ENCODE measurements at places on chromosomes 16 and 17. TPM values are rescaled to one million over a fixed set of nuclear protein-coding genes. Genes with fewer than 3 reads are reported as not detected.

GP1BA gene
- not detected for total RNA-seq

DNA sequence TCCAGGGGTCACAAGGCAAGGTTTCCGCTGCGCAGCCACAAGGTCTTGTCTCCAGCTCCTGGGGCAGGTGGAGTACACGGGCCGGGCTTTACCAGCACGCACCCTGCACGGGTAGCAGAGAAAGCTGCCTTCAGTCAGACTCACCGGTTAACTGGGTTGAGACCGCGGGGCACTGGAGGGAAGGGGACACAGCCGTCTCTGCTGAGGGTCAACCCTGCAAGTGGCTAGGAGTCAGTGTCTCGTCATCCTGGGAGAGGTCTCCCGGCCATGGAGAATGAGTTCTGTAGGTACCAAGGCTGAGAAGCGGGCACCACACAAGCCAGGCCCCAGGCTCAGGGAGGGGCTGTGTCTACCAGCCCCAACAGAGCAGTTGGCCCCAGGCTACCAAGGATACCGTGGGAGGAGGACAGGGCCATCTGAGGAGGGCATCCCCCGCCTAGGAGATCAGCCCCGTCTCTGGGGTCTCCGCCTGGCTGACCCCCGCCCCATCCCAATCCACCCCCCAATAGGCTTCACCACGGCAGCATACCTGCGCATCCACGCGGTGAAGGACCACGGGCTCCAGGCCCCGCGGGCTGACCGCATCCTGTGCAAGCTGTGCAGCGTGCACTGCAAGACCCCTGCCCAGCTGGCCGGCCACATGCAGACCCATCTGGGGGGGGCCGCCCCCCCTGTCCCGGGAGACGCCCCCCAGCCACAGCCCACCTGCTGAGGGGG lies 2.8 kb upstream of the PRRT2 start:
- no peak for DNase-seq

LGALS9B gene
- not detected for total RNA-seq

GRCh38 chr16:29676989-29677785 lies 1.8 kb upstream of the QPRT start:
- DNase-seq, result no peak

- peak; percentile 91 for DNase-seq
Observed at GRCh38 chr17:45385331-45385997, 47.2 kb downstream of the ARHGAP27 start.

PMFBP1 gene
- 0.48 TPM for total RNA-seq

SOCS7 gene
- 6.4 TPM for total RNA-seq

DNA sequence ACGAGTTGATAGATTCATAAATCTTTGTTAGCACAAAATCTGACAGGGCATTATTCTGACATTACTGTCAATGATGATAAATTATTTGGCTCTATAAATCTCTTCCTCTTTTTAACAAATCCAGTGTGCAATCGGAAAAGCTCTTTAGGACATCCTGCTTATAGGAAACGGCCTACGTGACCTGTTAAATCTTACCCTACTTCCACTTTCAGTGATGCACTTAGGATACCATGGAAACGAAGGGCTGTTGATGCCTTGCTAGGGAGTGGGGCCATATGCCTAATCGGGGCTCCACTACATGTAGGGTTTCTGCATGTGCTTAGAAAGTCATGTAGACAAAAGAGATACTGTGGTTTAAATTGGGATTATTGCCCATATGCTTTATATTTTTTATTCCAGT lies 27.2 kb downstream of the ZNF594 start:
- no peak for DNase-seq

DNA sequence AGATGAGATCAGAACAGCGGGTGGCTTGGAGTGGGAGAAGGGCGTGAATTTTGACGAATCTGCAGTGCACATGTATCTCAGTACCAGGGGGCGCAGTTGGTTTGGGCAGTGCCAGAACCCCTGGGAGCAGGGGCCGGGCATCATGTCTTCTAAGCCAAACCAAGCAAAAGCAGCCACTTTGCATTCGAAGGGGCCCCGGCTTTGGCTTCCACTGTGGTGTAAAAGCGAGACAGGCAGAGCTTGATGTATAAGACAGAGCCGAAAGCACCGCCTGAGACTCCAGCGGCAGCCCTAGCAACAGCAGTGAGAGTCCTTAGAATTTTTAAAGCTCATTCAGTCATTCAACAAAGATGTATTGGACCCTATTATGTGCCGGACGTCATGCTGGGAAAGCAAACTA lies 3.8 kb upstream of the XYLT1 start:
- DNase-seq, result no peak

DNA sequence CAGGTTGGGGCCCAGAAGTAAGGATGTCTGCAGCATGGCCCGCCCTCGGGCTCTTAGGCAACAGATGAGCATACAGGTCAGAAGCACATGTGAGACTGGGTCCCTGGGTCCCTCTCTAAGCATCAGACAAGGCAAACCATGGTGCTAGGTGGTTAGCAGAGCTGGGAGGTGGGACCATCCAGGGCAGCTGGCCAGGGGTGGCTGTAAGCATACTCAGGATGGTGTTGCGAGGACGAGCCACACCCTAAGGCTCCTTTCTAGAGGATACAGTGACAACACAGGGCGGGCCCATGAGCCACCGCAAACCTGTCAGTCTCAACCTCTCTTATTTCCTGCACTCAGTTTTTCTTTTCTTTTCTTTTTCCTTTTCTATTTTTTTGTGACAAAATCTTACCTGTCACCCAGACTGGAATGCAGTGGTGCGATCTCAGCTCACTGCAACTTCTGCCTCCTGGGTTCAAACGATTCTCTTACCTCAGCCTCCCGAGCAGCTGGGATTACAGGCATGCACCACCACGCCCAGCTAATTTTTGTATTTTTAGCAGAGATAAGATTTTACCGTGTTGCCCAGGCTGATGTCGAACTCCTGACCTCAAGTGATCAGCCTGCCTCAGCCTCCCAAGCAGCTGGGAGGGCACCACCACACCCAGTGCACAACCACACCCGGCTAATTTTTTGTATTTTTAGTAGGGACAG lies 3.6 kb downstream of the FA2H start:
- no peak for DNase-seq

GRCh38 chr16:86882586-86883280 lies 304.4 kb downstream of the FOXL1 start:
- no peak for DNase-seq

GRCh38 chr16:9826656-9827055 lies 355.6 kb downstream of the GRIN2A start:
- no peak for DNase-seq

DNA sequence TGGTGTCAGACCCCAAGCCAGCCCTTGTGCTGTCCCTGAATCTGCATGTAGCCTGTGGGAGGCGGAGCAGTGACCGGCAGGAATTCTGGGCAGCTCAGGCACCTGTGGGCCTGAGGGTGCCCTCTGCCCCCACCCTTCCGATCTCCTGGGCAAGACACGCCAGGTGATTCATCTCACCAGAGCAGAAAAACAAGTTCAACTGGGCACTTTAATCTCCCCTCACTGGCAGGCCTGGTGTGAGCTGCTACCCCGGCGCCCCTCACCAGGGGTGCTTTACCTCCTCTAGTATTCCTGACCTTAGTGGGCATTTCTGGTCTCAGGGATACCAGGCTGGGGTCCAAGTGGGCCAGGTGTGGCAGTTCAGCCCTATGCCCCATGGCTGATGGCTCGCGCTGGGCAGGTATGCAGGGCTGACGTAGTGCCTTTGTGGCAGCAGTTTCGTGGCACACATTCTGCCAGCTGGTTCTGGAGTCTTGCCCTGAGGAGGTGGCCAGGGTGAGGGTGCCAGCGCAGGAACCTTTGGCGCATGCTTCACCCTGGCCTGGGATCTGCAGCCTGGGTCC lies 6.0 kb downstream of the ERBB2 start:
- peak; percentile 95 for DNase-seq

GRCh38 chr16:80948886-80949493 lies 57.7 kb downstream of the CMC2 start:
- DNase-seq, result no peak

DNA sequence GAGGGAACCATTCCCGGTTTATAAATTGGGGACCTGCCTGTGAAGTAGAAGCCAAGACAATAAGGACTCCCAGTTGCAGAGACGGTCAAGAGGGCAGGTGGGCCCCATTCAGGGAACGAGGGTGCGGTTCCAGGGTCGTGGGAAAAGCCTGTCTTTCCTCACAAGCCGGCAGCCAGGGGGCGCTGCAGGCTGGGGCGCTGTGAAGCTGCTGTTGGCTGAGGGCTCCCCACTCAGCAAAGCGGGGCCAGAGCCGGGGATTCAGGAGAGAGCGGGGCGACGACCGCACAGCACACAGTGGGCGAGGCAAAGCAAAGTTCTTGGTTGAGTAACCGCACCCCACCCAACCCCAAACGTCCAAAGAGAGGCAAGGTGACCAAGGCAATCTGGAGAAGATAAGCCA lies 24.9 kb downstream of the CDRT15 start:
- DNase-seq, result no peak

- no peak for DNase-seq
Observed at GRCh38 chr16:83810901-83811300, 3.1 kb downstream of the HSBP1 start.

GRCh38 chr17:62592341-62593099 lies 35.0 kb upstream of the MRC2 start:
- DNase-seq, result no peak

- DNase-seq, result no peak
Observed at GRCh38 chr16:20865420-20866131, 34.6 kb downstream of the DCUN1D3 start.

DNA sequence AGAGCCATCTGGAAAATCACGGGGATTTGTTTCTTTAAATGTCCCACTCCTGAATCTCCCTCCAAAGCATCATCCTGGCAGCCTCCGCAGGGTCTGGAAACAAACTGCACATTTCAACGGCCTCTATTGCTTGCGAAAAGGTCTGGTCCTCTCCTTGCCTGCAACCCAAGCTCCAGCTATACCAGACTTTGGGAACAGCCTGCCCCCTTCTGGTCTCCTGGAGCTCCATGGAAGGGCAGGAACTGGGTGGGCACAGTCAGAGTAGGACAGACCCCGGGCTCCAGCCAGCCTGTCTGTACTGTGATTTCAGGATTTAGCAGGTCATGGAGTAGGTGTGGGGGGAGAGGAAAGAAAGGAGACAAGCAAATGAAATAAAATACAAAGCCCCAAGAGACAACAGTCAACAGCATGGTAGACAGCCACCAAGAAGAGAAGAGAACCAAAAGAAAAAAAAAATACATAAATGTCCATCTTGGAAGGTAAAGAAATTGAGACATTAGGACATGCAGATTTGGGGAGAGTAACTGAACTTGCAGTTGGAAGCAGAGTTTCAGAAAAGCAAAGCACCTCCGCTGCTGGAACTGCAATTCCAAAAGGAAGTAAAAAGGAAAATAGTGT lies 2.7 kb downstream of the XYLT1 start:
- no peak for DNase-seq
